ENCODE measurements at places on chromosomes 5 and 9.

GRCh38 chr5:10479154-10479721 is 37.6 kb downstream of the ROPN1L start:
- peak; percentile 90 for DNase-seq

DNA sequence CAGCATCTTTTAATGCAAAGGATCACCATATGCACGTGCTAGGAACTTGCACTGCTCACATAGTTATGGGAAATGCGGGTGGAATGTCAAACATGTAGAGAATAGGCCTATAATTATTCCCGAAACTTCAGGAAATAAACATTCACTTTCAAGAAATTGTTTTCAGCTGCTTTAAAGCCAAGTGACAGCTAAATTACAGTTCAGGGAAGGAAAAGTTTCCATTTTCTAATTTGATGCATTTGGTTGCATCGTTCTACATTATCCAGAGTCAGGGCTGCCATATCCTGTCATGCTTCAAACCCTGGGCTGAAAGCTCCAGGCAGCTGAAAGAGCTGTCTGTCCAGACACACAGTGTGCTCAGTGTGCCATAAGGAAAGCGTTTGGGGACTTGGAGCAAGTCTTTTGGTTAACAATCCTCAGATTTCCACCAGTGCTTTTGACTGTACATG is 518.1 kb downstream of the CSNK1G3 start:
- DNase-seq: no peak

DNA sequence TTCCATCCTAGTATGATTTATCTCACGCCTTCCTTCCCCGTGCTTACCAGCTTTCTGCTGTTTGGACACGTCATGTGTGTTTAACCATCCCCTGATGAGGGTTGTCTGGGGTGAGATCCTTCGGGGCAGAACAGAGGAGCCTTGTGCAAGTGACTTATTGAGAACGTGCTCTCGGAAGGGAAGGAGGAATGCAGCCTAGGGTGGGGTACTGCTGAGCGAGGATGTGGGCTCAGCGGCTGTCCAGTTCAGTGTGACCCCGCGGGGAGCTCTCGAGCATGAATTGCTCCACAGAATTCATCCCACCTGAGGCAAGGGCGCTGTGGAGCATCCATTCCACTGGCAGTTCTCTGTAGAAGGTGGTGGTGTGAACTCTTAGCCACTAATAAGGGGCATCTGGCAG is 4.0 kb downstream of the MYOZ3 start:
- peak; percentile 27 for DNase-seq

DNA sequence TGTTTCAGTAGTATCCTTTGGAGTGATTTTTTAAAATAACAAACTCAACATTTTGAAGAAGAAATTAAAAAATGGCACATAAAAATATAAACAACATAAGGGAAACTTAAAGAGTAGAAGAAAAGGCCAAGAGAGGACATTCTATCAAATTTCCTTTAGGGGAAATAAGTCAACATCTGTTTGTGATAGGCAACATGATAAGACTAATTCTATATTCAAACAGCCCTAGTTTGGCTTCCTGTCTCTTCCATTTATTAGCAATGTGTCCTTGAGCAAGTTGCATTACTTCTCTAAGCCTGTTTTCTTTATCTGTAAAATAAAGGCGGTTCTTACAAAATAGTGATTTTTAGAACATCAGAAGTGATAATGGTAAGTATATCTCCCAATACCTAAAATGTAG is 24.7 kb downstream of the TYRP1 start:
- no peak for DNase-seq

DNA sequence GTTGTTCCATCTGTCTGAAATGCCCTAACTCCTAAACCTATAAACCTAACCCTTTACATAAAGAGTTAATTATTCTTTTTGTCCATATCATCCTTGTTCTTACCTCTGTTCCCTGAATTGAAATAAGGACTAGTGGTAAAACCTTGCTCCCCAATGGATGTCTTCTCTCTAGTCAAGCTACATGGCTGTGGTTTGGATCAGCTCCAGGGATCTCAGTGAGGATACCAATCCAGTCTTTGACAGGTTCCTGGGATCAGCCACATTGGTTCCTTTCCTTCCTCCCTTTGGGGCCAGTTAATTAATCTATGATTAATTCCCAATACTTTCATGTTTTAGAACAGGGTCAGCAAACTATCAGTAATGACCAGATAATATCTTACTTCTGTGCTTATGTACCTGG is 151.6 kb downstream of the SIL1 start:
- DNase-seq: peak; percentile 55

DNA sequence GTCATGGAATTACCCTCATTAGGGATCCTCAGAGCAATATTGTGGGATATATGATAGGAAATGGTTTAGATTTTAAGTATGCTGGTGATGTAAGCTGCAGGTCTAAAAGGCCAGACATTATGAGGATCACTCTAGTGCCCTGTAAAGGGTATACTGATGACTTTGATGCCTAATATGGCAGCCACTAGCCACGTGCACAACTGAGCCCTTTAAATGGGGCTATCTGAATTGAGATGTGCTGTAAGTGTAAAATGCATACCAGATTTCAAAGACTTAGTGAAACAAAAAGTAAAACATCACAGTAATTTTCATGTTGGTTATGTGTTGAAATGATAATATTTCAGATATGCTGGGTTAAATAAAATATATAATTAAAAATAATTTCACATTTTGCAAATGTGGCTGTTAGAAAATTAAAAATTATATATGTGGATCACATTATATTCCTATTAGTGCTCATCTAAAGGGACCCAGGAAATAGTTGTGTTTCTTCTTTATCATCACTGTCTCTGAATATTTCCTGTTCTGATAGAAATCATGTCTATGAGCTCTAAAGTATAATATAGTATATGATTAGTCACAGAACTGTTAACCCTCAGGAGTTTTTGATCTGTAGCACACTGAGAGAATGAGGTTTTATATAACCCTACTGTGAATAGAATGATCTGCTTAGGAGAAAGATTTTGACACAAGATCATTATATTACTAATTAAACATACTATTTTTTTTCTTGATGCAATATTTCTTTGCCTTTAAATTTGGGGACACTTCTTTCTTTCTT is 50.1 kb downstream of the OSTF1 start:
- DNase-seq: no peak
